Kasumi-1 (cell line): ENCODE measurements at places on chromosomes 1 and 21.

DNA sequence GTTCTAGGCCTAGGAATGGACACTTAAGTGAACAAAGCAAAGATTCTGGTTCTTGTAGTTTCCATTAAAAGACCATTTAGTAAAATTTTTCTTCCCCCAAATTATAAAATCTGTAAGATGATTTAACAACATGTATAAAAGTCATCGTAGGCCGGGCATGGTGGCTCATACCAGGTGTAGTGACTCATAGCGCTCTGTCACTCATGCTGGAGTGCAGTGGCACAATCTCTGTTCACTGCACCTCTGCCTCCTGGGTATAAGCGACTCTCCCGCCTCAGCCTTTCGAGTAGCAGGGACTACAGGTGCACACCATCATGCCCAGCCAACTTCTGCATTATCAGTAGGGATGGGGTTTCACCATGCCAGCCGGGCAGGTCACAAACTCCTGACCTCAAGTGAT, 9.1 kb downstream of the ASPM start:
- no peak for DNase-seq

DNA sequence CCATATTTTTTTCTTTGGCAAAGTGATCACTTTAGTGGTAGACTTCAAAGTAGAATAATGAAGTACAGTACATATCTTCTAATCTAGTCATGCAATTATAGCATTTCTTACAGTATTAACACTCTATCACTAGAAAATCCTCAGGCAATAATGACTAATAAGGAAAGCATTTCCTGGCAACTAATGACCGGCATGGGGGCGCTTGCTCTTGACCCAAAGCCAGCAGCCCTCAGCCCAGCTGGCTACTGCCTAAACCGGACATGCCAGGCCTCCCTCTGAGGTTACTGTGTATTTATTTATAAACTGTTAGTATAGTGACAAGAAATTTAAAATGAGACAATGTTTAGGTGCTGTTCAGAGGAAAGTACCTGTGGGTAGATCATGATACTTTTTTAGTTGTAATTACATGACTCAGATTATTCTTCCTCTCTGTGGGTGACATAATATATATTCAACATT, 633.8 kb downstream of the PTPRC start:
- no peak for DNase-seq

DNA sequence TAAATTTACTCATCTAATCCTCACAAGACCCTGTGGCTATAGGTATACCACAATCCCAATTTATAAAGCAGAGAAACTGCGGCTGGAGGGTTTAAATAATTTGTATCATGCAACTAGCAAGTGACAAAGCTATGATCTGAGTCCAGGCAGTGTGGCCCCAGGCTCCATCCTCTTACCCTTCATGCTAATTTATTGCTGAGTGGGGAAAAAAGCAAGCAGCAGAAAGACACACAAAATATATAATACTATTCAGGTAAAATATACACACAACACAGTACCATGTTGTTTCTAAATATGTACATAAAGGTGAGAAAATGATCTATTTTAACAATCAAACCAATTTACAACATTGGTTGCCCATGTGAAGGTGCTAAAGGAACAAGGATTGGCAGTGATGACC, 17.3 kb upstream of the LORICRIN start:
- no peak for DNase-seq

DNA sequence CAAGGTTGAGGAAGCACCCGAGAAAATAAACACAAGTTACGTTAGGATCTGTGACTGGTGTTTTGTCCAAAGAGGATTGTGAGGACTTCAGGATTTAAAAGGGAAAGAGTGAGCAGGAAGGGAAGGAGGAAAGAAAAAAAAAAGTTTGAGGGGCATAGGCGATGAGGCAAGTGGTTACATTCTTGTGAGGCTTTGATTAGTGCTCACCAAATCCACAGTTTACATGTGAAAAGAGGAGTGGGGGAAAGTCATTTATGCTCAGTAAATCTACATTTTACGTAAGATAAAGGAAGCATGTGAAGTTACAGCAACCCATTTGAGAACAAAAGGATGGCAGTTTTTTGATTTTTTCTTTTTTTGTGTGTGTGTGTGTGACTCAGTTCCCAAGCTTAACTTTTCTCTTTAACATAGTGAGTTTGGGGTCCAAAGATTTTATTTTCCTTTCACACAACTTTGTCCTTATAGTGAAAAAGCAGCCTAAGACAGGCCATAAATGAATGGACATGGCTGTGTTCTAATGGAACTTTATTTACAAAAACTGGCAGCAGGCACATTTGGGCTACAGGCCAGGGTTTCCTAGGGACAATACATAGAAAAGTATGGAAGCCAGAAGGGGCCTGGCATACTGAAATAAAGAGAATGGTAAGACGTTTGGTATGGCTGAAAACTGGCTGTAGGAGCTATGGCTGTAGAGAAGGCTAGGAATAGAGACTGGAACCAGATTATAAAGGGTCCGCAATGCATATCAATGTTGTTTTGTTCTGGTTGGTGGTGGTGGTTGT, 121.7 kb downstream of the FGGY start:
- no peak for DNase-seq
